Foreskin fibroblast (primary cell): ENCODE measurements at places on chromosomes 12 and 14.

DNA sequence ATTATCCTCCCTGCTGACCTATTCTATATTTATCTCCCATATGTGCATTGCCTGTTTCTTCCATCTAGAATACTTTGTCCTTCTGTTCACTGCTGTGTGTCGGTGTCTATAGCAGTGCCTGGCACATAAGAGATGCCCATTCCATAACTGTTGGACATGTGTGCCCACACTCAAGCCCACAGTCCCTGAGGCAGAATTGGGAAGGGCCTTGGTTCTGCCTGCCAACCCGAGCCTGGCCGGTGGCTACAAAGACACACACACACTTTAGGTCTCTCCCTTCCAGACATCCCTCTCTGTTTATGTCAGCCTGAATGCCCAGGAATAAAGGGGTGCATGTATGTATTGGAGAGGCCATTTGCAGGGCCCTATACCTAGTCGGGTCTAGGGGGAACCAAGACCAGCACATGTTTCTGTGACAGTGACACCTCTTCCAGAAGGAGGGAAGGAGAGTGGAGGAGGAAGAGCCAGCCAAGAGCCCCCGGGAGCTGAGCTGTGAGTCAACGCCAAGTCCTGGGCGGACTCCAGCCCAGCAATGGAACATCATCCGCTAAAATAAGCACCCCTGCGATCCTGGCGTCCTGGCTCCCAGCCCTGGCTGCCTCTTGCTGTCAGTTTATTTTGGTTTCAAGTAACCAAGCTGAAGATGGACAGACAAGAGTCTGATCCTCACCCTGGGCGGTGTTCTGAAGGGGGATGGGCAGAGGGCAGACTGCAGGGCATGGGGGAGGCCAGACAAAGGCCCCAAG is 4.3 kb upstream of the ASB2 start:
- no peak for DNase-seq

- DNase-seq: no peak
Observed at GRCh38 chr14:104138098-104138717, at the start of gene KIF26A. Gene KIF26A, plus strand, starts transcription at chr14:104138587. Its CDS starts 136 bp downstream, at chr14:104138723.

DNA sequence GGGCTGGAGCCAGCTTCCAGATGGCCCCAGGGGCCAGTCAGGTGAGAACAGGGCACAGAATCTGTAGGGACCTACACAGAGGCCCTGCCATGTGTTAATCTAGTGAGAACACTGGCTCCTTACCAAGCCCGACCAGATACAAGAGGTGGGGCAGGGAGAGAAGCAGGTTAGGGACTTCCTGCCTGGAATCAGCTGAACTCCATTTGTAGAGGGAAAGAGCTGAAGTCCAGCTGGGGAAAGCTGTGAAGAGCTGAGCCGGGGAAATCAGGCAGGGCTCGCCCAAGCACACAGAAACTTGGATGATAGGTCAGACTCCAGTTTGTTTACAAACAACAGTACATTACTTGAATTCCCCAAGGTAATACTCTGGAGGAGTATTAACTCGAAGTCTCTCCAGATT is 46.7 kb downstream of the PTGER2 start:
- no peak for DNase-seq

DNA sequence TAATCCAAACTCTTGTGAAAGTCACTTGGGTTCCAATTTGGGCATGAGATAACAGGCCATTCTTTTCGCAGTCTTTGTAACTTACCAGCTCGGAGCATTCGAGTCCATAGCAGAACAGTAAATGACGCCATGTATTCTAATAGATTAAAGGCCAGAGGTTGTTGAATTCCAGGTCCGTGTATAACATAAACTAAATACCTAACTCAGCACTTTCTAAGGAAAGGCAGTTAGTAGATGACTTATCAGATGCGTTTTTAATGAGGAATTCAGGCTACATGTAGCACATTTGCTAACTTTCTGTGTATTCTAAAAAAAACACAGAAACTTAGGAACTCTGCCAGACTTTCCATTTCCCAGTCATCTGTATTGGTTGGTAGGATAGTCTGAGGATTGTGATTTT is 52.8 kb upstream of the ATF1 start:
- DNase-seq: no peak

DNA sequence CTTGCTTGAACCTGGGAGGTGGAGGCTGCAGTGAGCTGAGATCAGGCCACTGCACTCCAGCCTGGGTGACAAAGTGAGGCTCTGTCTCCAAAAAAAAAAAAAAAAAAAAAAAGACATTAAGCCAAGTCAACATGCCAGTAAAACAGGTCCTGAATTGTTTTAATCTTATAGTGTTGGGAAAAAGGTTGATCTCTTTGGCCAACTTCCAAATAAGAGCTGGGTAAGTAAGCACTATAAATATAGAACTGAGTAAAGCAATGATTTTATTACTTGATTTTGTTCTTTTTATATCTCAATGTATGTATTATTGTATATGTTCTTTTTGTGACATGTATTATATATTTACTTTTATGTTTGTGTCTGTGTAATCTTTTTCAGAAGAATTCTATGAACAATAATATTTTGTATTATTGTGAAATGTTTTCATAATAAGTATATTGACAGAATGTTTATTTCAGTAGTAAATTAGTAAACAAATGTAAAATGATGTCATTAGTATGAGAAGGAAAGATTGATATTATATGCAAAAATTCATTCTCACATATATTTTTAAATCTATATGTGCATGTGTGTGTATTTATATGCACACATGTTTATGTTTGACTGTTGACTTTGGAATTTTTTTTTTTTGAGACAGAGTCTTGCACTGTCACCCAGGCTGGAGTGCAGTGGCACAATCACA is 9.6 kb upstream of the AKAP6 start:
- DNase-seq: peak; percentile 9

- no peak for DNase-seq
Observed at GRCh38 chr14:100529561-100530031, 57.6 kb downstream of the BEGAIN start.

GRCh38 chr12:503111-503761 is 43.5 kb downstream of the B4GALNT3 start:
- DNase-seq: no peak

- no peak for DNase-seq
Observed at GRCh38 chr12:74849801-74850200, 312.2 kb downstream of the ATXN7L3B start.

DNA sequence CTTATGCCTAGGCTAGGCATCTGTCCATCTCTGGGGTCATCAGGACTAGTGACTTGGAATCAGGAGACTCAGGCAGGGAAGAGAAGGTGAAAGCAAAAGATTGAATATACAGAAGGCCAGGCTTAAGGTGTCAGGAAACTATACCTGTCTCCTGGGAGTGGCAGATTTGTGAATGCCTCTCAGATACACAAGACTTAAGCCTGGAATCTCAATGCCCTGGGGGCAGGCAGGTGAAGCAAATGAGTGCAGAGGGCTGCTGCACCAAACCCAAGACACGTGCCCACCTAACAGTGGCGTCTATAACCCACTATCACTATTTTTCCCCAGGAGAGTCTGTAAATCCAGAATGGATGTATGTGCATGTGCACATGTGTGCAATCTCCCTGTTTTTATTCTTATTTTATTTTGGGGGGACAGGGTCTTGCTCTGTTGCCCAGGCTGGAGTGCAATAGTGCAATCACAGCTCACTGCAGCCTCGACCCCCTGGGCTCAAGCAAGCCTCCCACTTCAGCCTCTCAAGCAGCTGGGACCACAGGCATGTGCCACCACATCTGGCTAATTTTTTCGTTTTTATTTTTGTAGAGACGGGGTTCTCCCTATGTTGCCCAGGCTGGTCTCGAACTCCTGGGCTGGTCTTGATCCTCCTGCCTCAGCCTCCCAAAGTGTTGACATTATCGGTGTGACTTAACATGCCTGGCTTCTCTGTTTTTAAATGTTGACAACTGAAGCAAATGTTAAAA is 31.9 kb upstream of the FOS start:
- DNase-seq: no peak

GRCh38 chr12:109736552-109737108 is 23.0 kb downstream of the FAM222A start:
- DNase-seq: peak; percentile 24

DNA sequence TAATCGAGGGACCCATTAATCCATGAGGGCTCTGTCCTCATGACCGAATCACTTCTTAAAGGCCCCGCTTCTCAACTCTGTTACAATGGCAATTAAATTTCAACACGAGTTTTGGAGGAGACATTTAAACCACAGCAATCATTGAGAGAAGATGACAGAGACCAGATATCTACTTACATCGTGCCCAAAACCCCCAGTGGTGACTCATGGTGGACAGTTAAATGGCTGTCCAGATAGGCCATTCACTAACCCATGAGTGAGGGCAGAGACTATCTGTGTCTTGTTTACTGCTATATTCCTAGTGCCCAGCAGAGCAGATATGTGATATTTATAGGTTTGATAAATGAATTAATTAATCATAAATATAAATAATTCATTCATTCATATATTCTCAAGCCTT is 20.0 kb upstream of the FLVCR2 start:
- DNase-seq: no peak

- no peak for DNase-seq
Observed at GRCh38 chr14:95885866-95886265, 9.2 kb downstream of the TUNAR start.

DNA sequence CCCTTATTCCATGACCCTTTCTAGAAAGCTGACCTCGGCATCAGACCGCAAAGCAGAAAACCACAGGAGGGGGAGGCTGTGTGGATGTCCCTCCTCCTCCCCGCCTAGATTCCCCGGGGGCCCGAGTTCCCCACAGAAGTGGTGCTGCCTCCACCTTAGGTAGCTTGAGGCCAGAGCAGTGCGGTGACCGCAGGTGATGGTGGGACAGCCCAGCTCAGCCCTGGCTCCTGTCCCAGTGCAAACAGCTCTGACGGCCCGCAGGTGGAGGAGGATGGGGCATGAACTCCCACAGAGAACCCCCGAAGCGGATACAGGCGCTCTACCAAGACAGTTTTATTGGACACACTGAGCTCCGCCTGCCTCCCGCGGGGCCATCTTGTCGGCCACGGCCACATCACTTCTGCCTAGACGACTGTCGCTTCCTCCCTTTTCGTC is 19.5 kb downstream of the ARL6IP4 start:
- DNase-seq: no peak

GRCh38 chr14:50610465-50610864 is 50.5 kb downstream of the ATL1 start:
- no peak for DNase-seq

- DNase-seq: no peak
Observed at GRCh38 chr12:30201301-30202160, 417.8 kb upstream of the TMTC1 start.

- DNase-seq: no peak
Observed at GRCh38 chr14:103630364-103631108, 1.5 kb downstream of the KLC1 start.

- no peak for DNase-seq
Observed at GRCh38 chr12:92118826-92119536, 26.7 kb downstream of the BTG1 start.

GRCh38 chr12:65895759-65896656 is 71.7 kb downstream of the HMGA2 start:
- DNase-seq: no peak

DNA sequence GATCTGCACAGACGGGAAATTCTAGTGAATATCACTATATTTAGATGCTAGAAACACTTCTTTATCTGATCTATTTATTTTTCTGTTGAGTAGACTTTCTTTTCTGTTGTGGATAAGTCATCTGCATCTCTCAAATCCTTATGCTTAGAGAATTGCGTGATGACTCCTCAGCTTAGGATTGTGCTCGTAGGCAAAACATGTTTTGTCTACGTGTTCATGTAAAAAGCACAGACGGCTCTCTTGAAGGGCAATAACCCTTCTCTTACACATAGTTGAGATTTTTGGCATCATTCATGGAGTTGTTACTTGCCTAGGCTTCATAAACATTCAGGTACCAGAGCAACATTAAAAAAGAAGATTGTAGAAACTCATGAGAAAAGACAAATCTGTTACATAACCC is 18.6 kb downstream of the PPFIBP1 start:
- peak; percentile 90 for DNase-seq

DNA sequence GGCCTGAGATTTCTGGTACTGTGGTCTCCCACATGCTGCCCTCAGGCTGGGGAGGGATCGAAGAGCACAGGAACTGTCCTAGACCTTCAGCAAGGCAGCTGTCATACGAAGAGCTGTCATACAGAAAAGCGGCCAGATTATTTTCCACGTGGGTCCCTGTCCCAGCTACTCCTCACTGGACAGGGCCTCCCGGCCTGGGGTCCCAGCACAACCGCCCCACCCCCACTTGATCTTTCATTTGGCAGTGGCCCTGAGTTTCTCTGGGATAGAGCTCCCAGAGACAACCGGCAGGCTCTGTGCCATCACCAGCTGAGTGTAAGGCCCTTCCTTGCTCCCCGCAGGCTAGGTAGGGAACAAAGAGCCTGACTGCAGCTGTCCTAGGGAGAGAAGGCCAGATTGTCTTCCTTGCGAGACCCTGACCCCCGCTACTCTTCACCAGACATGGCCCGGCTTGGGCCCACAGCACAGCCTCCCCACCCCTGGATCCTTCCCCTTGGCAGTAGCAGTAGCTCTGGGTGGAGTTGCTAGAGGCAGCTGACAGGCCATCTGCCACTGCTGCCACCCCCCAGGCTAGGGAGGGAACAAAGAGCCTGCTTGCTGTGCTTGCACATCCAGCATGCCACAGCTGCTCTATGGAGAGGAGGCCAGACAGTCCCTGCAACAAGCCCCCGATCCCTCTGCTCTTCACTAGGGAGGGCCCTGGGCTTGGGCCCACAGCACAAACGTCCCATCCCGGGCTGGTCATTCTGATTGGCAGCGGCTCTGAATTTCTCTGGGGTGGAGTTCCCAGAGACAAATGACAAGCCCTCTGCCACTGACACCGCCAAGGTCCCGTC is 3.1 kb upstream of the OR4N2 start:
- no peak for DNase-seq

DNA sequence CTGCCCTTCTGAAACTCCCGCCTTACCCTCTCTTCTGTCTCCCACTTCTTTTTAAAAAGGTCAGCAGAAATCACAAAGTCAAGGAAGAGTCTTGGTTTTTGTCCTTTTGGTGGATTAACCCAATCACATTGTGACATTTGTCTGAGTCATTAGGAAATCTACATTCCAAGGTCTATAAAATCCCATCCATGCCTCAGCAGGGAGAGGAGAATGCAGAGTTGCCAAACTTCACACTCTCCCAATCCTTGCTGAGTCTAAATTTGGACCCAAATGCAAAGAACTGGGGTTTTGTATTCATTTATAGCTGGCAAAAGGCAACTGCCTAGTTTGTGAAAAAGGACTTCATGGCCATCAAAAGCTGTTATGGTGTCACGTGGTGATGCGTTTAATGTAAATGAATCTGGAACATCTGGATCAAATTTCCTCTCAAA is 67.9 kb downstream of the TMEM30B start:
- peak; percentile 78 for DNase-seq
